Upper lobe of left lung (tissue), 6 donors: ENCODE measurements at places on chromosomes 16 and 17. TPM values are rescaled to one million over a fixed set of nuclear protein-coding genes. Genes with fewer than 3 reads are reported as not detected.
A peak's percentile ranks its signal among the peaks of the same experiment; 100 is the strongest.

GRCh38 chr16:86844695-86845094, 266.3 kb downstream of the FOXL1 start:
- H3K4me1 ChIP-seq: no peaks in the 10 kb centered on the region
- no peak for DNase-seq
- no peak overlapping the region for H3K4me3 ChIP-seq
- H3K27ac ChIP-seq: no peak overlapping the region

GRCh38 chr16:12488371-12488770, 315.3 kb downstream of the CPPED1 start:
- no peak overlapping the region for H3K27ac ChIP-seq
- H3K4me1 ChIP-seq: no peaks in the 10 kb centered on the region
- no peak overlapping the region for H3K4me3 ChIP-seq

- H3K4me3 ChIP-seq: no peak overlapping the region
- H3K27me3 ChIP-seq: no peaks in the 10 kb centered on the region
- no peaks in the 10 kb centered on the region for H3K4me1 ChIP-seq
Observed at GRCh38 chr16:22721511-22722100, 92.4 kb upstream of the HS3ST2 start.

Gene NOS2
- total RNA-seq: 0.29 TPM

DNA sequence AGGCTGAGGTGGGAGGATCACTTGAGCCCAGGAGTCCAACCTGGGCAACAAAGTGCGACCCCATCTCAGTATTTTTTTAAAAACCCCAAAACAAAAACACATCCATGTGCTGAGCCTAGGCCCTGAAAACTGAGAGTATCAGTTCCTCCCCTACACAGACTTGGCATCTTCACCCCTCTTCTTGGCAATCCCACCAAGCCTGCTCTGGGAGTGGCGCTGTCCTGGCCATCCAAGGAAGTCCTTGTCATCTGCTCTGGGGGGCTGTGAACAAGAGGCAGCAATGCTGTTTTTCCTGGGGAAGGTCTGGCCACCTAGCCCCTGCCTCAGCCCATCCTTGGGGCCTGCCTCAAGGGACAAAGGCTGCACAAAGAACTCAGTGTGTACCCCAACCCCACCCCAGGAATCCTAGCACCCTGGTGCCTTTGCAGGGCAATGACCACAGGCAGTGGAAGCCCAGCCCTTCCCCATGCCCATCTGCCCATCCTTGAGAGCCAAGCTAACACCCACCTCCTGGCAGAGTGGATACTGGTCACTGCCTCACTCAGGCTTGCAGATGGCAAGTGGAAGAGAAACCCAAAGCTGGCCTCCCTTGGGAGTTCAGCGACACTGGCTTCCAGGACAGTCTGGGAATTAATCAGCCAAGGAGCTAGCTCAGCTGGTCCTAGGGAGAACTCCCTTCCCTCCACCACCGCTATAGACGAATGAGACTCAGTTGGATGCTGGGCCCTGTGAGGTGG, 14.8 kb upstream of the GFOD2 start:
- no peak overlapping the region for H3K27ac ChIP-seq
- no peaks in the 10 kb centered on the region for H3K27me3 ChIP-seq
- no peaks in the 10 kb centered on the region for H3K4me1 ChIP-seq

Gene SDR42E1
- 5.1 TPM for total RNA-seq

GRCh38 chr16:49023050-49023449, 258.6 kb downstream of the CBLN1 start:
- DNase-seq: no peak
- no peaks in the 10 kb centered on the region for H3K36me3 ChIP-seq
- H3K27ac ChIP-seq: no peak overlapping the region
- no peaks in the 10 kb centered on the region for H3K4me1 ChIP-seq

DNA sequence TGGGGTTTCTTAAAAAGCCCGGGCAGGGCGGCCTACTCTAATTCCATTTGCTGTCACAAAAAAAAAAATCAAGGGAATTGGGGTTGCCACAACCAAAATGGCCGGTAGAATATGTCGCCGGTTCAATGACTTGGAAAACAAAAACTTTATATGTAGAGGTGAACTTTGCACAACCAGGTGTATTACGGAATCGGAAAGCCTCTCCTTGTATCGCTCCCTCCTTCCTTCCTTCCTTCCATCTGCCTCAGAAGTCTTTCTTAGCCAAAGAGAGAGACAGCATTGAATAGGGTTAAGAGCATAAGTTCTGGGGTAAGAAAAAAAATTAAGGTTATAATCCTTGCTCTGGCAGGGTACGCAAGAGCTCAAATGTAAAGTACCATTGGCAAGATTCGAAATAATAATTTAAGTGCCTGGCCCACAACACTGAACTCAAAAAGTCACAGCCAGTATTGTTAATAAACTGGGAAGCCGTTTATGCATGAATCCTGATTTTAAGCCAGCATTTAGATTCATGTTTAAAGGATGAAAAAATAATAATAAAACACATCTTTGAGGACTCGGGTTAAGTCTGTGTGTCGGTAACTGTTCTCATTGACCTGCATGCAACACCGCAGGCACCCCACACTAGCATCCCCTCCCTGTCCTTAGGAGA, 522 bp upstream of the GLG1 start:
- H3K4me1 ChIP-seq: peaks cover 15% of the 10 kb centered on the region
- no peaks in the 10 kb centered on the region for H3K27me3 ChIP-seq
- peak overlapping the region; percentile 97 for H3K27ac ChIP-seq
- no peak for DNase-seq
- peak overlapping the region; percentile 86 for H3K4me3 ChIP-seq
- no peaks in the 10 kb centered on the region for H3K36me3 ChIP-seq

- H3K36me3 ChIP-seq: no peaks in the 10 kb centered on the region
- H3K27me3 ChIP-seq: no peaks in the 10 kb centered on the region
- peak overlapping the region; percentile 94 for H3K27ac ChIP-seq
- no peak overlapping the region for H3K4me3 ChIP-seq
Observed at GRCh38 chr17:41784207-41784744, 2.2 kb downstream of the JUP start.

DNA sequence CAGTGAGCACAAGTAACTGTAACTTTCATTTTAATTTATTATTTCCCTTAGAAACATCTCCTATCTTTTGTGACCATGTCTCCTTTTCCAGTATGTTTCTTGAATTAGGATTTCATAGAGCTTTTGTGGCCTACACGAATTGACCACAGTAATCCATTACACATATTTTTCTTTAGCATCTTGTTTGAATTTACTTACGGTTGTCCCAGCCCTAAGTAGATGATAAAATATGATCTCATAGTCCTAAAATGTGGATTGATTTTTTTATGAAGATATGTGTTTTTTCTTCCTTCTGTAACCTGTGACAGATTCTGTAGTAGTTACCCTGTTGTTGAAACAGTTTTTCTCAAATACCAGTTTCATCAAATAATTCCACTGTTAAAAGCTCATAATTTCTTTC, 61.5 kb downstream of the NF1 start:
- no peak for DNase-seq
- H3K36me3 ChIP-seq: no peaks in the 10 kb centered on the region
- no peaks in the 10 kb centered on the region for H3K27me3 ChIP-seq
- H3K4me1 ChIP-seq: no peaks in the 10 kb centered on the region
- no peak overlapping the region for H3K4me3 ChIP-seq

Gene OVCA2
- 34.3 TPM for total RNA-seq

GRCh38 chr16:30139583-30140481, 16.8 kb upstream of the MAPK3 start:
- DNase-seq: no peak
- H3K36me3 ChIP-seq: no peaks in the 10 kb centered on the region
- H3K27ac ChIP-seq: no peak overlapping the region
- H3K4me1 ChIP-seq: no peaks in the 10 kb centered on the region
- H3K27me3 ChIP-seq: no peaks in the 10 kb centered on the region

Gene GINS3
- 4.0 TPM for total RNA-seq

Gene TMC7
- total RNA-seq: 6.0 TPM

GRCh38 chr17:17484451-17484899, 7.7 kb downstream of the MED9 start:
- no peaks in the 10 kb centered on the region for H3K4me1 ChIP-seq
- no peak for DNase-seq
- peaks cover 6% of the 10 kb centered on the region for H3K36me3 ChIP-seq
- no peak overlapping the region for H3K27ac ChIP-seq
- H3K4me3 ChIP-seq: no peak overlapping the region
- no peaks in the 10 kb centered on the region for H3K27me3 ChIP-seq

Gene SEBOX
- total RNA-seq: not detected
